ENCODE measurements at places on chromosomes 5 and 9. TPM values are rescaled to one million over a fixed set of nuclear protein-coding genes. Genes with fewer than 3 reads are reported as not detected.

Gene WDR38
- not detected for total RNA-seq

Gene CLIC3
- 5.1 TPM for total RNA-seq

Gene AFAP1L1
- 9.5 TPM for total RNA-seq

Gene BARX1
- total RNA-seq: 12.3 TPM

Gene OBP2B
- total RNA-seq: not detected

Gene LSM11
- total RNA-seq: 3.3 TPM

Gene CBY3
- total RNA-seq: not detected

Gene ZNF658
- total RNA-seq: 2.2 TPM

Gene SLC9A3
- total RNA-seq: 2.0 TPM

Gene CFAP90
- total RNA-seq: 0.53 TPM

Gene NTRK2
- total RNA-seq: not detected

Gene C5orf58
- total RNA-seq: not detected

Gene SETX
- 20.1 TPM for total RNA-seq

Gene BAAT
- 0.34 TPM for total RNA-seq

Gene PRSS3
- total RNA-seq: 18.7 TPM

Gene LCN9
- total RNA-seq: not detected

Gene WNT8A
- total RNA-seq: not detected

Gene IFNA2
- not detected for total RNA-seq

Gene NR5A1
- total RNA-seq: 0.09 TPM

Gene MINAR2
- total RNA-seq: not detected

Gene PHF24
- total RNA-seq: 0.08 TPM

Gene FBP2
- total RNA-seq: not detected

Gene SEC61B
- 320 TPM for total RNA-seq

Gene F2RL2
- total RNA-seq: 3.7 TPM

Gene MAT2B
- 44.6 TPM for total RNA-seq

Gene CDH9
- total RNA-seq: not detected

Gene AJM1
- 4.7 TPM for total RNA-seq

Gene LCN15
- total RNA-seq: not detected

Gene SLC1A3
- not detected for total RNA-seq

Gene RAB3C
- total RNA-seq: not detected

Gene CNTNAP3
- total RNA-seq: 11.0 TPM

Gene IFNB1
- total RNA-seq: not detected

Gene TERT
- total RNA-seq: 2.5 TPM

Gene PHF2
- 14.4 TPM for total RNA-seq

Gene ANKRA2
- 11.8 TPM for total RNA-seq

Gene FABP6
- total RNA-seq: 0.81 TPM

Gene PCDHGB6
- total RNA-seq: 0.07 TPM

Gene UBAP1
- total RNA-seq: 47.0 TPM

All from A549 treated with GW870086 at 1 μM for 4 hours (cell line).